ENCODE measurements at places on chromosomes 3 and 15.

DNA sequence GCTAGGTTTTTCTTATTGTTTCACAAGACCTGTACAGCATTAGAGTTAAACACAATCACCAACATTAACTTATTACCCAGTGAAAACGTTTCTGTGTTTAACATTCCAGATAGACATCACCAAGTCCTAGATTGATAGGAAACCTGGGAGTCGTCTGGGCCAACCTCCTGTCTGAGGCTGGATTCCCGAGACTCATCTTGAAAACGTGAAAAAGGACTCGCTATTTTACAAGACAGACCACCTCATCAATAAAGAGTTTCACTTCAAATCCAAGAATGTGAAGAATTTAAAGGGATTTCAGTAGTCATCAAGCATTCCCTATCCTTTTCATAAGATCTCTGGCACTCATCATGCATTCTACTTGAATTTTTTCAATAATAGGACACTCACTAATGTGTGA lies 626.6 kb downstream of the MCTP2 start:
- DNase-seq = no peak

DNA sequence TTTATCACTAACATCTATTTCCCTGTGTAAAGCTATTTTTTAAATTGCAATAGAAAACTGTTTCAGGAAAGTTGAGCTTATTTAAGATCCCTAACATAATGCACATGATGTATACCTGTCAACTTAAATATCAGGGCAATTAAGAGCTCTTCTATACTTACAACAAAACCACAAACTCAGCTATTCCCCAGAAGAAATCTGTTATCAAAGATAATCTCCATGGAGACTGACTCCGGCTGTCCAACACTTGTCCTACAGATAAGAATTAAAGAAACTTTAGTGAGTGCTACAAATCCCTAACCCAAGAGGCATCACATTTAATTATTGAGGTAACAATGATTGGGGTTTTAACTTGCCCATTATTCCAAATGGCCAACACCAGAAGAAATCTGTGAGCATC lies 3.4 kb downstream of the SELENOK start:
- DNase-seq = no peak

- no peak for DNase-seq
These were observed 36.1 kb downstream of the IGF1R start for GRCh38 chr15:98684436-98684835.

- DNase-seq = no peak
These were observed 56.9 kb downstream of the LRCH3 start for GRCh38 chr3:197847866-197848401.

DNA sequence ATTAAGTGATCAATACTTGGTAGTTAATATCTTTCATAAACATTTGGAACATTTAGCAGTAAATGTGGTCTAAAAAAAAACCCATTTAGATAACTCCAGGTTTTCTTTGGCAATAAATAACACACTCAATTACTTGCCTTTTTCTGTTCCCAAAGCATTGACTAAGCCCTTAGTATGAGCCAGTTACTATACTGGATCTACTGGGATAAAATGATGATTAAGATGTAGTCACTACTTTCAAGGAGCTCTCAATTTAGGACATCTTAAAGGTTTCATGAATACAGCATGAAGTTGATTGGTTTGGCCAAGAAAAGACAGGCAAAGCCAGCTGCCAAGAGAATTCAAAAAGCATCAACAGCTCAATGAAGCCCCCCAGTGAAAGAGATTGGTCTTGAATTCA lies 250.9 kb downstream of the EPHA3 start:
- no peak for DNase-seq

- no peak for DNase-seq
These were observed 93.6 kb upstream of the POU1F1 start for GRCh38 chr3:87370007-87370406.

- DNase-seq = no peak
These were observed 64.3 kb downstream of the CMTM8 start for GRCh38 chr3:32302601-32303398.

DNA sequence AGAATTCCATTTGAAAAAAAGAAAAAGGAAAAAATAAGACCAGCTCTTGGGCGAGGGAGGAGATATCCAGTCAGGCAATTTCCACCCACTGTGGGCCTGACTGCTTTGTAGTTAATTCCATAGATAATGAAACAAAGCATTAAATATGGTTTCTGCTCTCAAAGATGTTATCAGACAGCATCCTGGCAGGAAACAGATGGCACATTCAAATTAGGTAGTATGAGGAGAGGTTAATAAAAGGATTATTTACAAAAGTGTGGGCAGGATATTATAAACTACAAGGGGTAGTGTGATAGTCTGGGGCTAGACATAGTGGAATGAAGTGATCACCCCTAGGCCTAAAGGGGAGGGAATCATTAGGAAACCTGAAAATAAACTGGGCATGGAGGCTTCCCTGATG lies 193.2 kb downstream of the CLSTN2 start:
- DNase-seq = peak; percentile 80

DNA sequence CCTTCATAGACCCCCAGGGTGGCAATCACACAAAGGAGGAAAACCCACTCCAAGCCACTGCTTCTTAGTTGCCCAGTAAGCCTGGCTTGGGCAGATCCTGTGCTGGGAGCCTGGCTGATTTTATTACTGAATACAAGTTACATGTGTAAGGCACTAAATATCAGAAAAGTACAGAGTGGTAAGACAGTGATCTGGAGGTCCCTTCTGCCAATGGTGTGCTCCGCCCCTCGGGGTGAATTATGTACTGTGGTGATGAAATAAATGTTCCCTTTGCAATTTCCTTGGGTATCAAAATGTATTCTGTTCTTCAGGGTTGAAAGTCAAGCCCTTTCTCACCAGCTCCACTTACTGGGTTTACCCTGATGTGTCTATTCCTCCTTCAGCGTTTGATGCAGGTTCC lies 38.8 kb downstream of the EID1 start:
- DNase-seq = no peak

DNA sequence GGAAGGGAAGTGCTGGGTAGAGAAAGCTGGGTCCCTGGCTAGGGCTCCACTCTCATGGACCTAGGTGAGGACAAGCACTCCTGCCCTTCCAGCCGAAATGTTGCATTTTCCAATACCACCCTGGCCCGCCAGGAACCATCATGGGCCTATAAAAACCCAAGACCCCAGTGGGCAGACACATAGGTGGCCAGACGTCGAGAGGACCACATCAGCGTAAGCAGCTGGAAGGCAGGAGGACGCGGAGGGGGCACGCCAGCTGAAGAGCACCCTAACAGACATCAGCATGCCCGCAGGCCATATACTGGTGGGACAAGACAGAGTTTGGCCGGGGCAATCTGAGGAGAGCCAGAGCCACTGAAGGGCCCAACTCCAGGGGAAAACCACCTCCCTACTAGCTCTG lies 98.3 kb downstream of the GBE1 start:
- no peak for DNase-seq

- DNase-seq = no peak
These were observed 88.5 kb upstream of the LRRFIP2 start for GRCh38 chr3:37262816-37263393.

DNA sequence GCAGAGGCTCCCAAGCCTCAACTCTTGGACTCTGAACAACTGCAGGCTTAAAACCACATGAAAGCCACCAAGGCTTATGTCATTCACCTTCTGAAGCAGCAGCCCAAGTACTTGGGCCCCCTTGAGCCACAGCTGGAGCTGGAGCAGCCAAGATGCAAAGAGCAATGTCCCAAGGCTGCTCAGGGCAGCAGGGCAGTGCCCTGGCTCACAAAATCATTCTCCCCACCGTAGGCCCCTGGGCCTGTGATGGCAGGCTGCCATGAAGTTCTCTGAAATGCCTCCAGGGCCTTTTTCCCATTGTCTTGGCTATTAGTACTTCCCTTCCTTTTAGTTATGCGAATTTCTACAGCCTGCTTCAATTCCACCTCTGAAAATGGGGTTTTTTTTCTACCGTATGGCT lies 83.4 kb downstream of the DCLK3 start:
- no peak for DNase-seq

GRCh38 chr15:48636511-48636910 lies 9.0 kb downstream of the FBN1 start:
- no peak for DNase-seq
